ENCODE measurements at places on chromosomes 6 and 20. TPM values are rescaled to one million over a fixed set of nuclear protein-coding genes. Genes with fewer than 3 reads are reported as not detected.

BAG2 gene
- total RNA-seq, result 17.0 TPM

DNA sequence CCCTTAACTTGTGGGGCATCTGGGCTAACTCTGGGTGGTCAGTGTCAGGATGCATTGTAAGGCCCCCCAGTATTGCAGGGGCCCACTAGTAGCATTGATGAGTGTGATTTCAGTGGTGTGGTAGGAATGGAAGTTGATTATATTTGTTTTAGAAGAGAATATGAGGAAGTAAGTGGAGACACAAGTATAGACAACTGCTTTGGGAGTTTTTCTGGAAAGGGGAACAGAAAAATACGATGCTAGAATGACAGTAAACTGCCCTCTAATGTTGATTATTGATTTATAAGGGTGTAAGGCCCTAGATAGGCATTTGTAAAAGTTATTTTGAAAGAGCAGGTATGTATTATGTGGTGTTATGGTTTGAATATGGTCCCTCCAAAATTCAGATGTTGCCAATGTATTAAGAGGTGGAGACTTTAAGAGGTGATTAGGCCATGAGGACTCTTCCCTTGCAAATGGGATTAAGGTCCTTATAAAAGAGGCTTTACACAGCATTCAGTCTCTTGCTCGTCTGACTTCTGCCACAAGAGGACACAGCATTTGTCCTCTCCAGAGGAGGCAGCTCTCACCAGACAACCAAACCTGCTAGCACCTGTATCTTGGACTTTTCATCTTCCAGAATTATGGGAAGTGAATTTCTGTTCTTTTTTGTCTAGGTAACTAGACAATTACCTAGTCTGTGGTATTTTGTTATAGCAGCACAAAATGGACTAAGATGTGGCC is 135.9 kb upstream of the DTNBP1 start:
- no peak for DNase-seq

SPDEF gene
- 3.5 TPM for total RNA-seq

GRCh38 chr6:25377664-25378063 is 98.5 kb downstream of the CARMIL1 start:
- no peak for DNase-seq

DNA sequence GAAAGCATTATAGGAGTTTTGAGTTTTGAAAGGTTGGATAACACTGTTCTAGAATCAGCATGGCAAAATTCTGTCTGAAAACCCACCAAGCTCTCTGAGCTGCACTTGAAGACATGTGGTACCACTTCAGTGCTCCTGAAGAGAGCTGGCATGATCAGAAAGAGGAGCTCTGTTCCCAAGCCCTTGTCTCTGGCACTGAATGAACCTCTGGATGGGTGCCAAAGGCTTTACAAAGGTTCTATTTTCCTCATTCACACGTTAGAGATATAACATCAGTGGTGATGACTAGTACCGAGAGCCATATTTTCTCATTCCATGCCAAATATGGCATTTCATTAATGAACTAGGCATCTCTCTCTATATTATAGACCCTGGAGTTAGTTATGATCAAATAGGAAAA is 301.8 kb upstream of the ID4 start:
- DNase-seq, result no peak

DNA sequence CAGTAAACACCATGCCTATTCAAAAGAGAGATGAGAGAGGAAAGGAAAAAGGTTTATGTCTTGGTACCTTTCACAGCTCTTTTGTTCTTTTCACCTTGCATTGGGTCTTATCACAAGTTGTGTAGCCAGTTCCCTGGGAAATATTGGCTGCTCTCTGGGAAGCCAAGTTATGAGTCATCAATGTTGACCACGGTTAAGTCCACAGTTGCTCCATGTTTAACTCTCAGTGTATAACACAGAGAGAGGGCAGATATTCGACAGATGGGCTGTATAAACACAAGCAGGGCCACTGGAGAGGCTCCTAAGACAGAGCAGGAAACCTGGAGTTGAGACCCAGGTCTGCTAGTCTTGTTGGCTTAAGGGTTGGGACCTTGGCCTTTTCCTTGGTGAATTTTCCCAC is 718.6 kb downstream of the QKI start:
- DNase-seq, result no peak
